ENCODE measurements at places on chromosomes 5 and 9.

GRCh38 chr5:32776200-32776599 is 65.1 kb downstream of the NPR3 start:
- no peak for DNase-seq

GRCh38 chr9:131755541-131756198 is 15.8 kb upstream of the RAPGEF1 start:
- no peak for DNase-seq

DNA sequence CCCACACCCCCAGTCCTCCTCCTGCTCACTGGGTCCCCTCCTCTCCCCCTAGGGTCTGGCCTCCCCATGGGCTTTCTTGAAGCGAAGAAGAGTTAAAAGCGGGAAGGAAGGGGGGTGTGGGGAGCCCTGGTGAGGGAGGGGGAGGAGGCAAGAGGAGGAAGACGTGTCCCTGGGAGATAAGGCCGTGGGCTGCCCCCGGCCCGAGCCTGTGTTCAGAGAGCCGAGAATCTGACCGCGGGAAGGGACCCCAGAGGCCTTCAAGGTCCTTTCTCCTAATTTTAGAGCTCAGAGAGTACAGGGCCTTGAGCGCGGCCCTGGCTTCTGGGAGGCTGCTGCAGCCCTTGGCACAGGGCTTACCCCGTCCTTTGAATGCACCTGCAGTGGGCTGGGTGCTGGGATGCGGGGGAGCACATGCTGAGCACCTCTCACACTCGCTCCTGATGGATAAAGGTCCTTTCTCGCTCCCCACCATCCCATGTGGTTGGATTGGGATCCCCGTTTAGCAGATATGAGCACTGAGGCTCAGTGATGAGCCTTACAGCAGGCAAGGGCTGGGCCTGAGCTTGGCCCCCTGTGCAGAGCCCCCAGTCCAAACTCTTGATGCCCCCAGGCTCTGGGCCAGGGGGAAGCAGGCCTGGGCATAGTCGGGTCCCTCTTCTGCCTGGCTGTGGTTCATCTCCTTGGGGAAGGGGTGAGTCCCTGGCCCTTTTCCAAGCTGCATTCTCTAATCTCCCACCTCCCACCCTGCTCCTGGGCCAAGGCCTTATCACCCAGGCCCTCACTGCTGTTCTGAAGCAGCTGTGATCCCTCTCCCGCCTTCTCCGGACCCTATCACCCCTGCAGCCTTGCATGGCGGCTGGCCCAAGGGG is 5.9 kb downstream of the GFI1B start:
- no peak for DNase-seq

GRCh38 chr5:64899838-64900237 is 131.1 kb downstream of the CWC27 start:
- no peak for DNase-seq

- DNase-seq: no peak
Observed at GRCh38 chr5:159851053-159851452, 65.2 kb upstream of the ADRA1B start.

DNA sequence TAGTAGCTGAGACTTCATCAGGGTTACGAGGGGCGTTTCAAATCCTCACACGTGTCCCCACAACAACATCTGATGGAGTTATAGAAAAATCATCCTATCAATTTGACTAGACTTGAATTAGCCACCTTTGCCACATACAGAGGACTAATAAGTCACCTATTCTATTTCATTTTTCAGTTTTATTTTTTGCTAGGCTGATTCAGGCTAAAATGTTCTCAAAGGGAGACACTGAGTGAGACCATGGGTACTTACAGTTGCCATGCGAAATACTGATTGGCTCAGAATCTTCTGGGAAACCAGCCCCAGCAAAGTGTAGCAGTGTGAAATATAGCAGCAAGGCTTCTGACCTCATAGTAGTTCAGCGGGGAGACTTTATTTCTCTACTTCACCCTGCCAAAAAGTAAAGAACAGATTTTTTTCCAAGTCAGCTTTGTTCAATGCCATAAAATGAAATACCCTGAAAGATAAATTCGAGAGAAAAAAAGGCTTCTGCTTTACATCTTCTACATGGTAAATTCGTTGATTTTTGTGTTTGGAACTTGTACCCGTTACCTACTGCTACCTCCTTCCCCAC is 69.9 kb downstream of the SEMA6A start:
- DNase-seq: no peak

DNA sequence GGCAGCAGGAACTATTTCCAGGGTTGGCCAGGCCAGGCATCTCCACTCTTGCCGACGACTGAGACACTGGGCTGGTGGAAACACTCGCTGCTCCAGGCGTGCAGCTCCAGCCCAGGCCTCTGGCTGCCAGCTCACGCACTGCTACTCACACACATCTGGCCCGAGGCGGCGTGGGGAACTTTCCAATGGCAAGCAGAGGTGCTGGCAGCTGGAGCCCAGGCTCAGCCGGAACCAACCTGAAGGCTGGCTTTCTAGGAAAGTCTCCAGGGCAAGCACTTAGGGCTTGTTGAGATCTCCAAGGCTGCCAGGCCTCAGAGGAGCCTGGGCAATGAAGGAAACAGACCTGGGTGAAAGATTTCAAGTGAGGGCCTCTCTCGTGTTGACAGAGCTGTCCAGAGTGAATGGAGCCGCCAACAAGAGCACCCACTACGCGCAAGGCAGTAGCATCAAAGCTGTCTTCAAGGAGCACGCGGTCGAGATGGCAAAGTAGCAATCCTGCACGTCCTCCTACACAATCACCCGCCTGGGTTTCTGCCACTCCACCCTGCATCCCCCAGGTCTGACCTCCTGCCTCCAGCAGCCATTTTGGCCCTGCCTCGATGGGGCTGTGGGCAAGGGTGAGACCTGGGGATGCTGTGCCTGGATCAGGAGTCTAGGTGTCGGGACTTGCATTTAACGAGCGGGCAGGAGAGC is 14.4 kb downstream of the SH3PXD2B start:
- no peak for DNase-seq

- no peak for DNase-seq
Observed at GRCh38 chr5:72569408-72569944, 62.3 kb upstream of the ZNF366 start.

DNA sequence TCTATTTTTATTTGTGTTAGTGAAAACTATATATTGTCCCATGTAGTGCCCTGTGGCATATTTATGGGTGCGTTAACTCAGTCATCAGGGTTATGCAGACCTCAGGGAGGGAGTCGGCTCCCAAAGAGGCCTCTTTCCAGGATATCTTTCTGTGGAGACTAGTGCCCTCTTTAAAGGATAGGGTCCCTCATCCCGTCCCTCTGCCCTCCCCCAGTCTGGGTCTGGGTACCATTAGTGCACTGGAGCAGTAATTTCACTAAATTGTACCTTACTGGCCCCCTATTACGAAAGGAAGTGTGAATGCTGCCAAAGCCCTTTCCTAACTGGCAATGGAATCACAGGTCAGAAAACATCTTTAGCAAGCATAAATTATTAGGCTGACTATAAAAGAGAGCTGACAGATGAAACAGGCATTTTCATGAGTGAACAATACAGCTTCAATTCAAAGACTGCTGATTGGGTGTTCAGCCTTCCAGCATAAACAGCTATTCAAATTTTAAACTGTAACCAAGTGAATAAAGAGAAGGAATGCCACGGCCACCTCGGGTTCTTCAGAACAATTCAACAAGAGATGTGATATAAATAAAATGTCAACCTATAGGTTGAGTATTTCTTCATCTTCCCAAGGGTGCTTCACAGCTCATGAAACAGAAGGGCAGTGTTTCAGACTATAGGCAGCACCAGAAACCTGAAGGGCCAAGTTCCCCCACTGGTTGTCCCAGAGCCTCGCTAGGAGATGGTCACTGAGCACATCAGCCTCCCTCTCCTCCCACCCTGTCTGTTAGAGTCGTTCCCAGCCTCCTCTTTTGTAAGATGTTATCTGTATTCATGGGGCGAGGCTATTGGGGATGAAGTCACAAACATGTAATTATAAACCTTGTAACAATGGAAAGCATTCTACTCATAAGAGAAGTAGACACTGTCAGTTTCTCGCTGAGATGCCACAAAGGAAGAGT is 318.7 kb downstream of the TMEM161B start:
- DNase-seq: no peak

- DNase-seq: no peak
Observed at GRCh38 chr9:121947775-121948174, 145.3 kb downstream of the TTLL11 start.

DNA sequence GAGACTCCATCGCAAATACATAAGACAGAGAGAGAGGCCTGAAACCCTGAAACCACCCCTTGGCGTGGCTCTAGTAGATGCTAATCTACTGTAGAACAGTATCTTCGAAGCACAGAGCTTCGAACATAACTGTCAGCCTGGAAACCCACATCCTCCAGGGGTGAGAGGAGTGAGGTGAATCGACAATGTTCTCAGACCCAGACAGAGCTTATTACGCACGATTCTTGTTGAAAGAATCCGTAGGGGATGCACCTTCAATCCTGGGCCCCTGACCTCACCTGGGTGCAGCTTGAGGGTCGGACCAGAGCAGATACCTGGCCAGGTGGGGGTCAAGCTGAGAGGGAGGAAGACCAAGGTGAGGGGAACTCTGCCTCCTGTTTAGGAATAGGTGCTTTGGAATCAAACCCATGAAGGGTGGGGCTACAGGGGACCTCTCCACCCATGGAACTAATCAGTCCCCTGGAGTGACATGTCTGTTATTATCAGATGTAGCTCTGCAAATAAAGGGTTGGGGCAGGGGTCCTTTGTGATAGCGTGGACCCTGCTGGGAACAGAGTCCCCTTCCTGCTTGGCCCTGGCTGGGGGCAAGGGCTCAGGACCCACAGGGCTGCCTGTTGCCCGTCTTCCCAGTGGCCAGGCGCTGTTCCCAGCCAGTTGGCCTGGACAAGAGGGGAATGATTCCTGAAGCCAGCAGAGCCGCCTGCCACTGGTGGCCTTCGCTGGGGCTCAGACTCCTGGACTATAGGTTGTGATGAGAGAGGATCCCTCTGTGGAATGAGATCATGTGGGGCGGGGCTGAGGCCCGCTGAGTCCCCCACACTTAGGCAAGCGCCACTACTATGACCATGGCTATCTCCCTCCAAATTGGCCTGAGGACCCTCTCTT is 41.2 kb downstream of the DBH start:
- no peak for DNase-seq

DNA sequence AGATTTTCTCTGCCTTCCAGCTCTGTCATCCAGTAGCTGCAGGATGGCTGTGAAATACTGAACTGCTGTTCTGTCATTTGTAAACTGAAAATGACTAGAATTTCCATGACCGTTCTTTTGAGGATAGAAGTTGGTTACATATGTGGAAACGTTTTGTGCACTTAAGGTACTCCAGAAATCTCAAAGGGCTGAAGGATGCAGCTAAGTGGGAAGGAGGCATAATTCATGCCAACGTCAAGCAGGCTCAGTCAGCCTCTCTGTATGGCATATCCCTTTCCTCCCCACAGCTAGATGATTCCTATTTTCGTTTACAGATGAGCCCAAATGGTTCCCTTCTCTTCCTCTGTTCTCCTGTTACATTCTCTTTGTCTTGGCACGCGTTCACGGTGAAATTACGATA is 257.6 kb downstream of the FBXL7 start:
- DNase-seq: no peak

GRCh38 chr9:68978066-68978465 is 35.8 kb downstream of the PRKACG start:
- DNase-seq: no peak

DNA sequence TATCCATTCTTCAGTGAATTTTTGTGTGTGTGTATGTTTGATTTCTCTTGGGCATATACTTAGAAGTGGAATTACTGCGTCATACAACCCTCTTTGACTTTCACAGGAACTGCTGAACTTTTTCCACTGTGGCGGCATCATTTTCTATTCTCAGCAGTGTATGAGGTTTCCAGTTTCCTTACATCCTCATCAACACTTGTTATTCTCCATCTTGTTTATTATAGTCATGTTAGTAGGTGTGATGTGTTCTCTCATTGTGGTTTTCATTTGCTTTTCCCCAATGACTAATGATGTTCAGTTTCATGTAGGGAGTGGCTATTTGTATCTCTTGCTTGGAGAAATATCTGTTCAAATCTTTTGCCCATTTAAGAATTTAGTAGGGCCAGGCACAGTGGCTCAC is 2.6 kb downstream of the ZNF79 start:
- no peak for DNase-seq

DNA sequence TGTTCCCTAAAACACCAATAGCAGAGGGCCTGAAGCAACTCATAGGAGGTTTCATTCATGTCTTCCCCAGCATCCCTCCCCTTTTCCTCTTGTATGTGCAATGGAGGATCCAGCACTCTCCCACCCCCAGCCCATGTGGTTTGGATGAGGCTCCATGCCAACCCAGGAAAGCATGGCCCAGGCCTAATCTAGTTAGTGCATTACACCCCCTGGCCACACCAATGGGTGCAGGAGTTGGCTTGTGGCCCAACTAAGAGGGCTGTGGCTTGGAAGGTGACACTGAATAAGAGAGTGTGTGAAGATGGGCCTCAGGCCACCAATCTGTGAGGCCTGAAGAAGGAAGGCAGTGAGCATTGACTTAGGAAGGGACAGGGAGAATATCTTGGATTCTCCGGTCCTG is 70.8 kb upstream of the SMIM23 start:
- DNase-seq: no peak

GRCh38 chr5:33032271-33033070 is 321.4 kb downstream of the NPR3 start:
- no peak for DNase-seq

Measured in GM12892 (cell line).